ENCODE measurements at places on chromosomes 12 and 14. TPM values are rescaled to one million over a fixed set of nuclear protein-coding genes. Genes with fewer than 3 reads are reported as not detected.
A peak's percentile ranks its signal among the peaks of the same experiment; 100 is the strongest.

Gene STON2
- 0.08 TPM for total RNA-seq

Gene MYF6
- total RNA-seq, result not detected

Gene SERPINA3
- 0.13 TPM for total RNA-seq

Gene SCNN1A
- total RNA-seq, result 0.18 TPM

Gene LRRC9
- not detected for total RNA-seq

Gene C12orf50
- total RNA-seq, result not detected

GRCh38 chr14:101235335-101236103 lies 325.8 kb upstream of the DIO3 start:
- peak; percentile 18 for DNase-seq

GRCh38 chr14:49908433-49908782 lies 15.5 kb downstream of the ARF6 start:
- DNase-seq, result no peak

DNA sequence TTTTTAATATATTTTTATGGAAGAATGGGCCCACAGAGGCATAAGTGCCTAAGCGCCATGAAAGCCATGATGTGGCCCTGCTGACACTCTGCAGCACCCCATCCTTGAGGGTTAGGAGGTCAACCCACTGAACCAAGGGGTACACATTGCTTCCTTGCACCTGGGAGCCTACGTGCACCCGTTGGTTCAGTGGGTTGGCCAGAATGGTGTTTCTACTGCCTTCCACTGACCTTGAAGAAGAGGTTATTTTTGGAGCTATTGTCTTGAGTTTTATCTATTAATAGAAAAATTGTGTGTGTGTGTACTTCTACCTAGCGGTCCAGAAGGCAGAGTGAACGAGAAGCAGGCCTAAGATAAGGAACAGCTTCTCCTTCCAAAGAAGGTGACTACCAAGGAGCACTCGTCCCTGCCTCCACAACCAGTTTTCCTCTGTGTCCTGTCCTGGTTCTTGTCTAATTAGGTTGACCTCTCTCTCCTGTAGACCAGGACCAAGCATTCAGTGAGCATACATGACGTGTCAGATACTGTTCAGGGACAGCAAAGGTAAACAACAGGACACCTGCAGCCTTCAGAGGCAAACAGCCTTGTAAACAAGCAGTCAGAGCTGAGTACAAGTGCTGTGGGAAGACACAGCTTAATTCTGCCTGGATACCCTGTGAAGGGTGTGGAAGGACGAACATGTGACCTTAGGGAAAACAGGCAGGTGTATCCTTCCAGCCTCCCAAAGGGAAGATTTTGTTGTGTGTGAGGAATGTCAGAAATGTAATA lies 30.4 kb upstream of the PLEK2 start:
- DNase-seq, result no peak

DNA sequence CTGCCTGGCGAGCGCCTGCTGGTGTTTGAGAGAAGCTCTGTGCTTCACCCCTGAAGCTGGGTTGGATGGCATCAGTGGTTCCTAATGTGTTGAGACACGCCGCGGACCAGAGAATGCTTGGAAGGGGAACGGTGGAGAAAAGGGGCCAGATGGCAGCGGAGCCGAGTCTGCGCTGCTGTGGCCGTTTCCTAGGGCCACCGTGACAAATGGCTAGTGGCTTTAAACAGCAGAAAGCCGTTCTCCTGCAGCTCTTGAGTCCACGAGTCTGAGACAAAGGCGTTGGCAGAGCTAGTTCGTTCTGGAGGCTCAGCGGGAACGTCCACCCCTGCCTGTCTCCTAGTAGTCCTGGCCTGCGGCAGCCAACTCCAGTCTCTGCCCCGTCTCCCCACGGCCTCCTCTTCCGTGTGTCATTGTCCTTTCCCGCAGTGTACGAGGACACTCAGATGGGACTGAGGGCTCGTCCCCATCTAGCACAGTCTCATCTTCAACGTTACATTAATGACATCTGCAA lies 103.6 kb downstream of the ADGRD1 start:
- peak; percentile 27 for DNase-seq

- no peak for DNase-seq
Observed at GRCh38 chr12:70652451-70652850, 15.2 kb upstream of the PTPRB start.

DNA sequence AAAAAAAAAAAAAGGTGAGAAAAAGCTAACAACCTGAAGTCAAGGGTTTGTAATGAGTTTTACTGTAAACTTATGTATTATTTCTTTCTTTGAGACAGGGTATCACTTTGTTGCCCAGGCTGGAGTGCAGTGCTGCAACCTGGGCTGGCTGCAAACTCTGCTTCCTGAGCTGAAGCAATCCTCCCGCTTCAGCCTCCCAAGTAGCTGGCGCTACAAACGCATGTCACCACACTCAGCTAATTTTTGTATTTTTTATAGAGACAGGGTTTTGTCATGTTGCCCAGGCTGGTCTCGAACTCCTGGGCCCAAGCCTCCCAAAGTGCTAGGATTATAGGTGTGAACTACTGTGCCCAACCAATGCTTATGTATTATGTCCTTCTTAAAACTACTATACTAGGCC lies 9.2 kb downstream of the ATF7 start:
- DNase-seq, result no peak

DNA sequence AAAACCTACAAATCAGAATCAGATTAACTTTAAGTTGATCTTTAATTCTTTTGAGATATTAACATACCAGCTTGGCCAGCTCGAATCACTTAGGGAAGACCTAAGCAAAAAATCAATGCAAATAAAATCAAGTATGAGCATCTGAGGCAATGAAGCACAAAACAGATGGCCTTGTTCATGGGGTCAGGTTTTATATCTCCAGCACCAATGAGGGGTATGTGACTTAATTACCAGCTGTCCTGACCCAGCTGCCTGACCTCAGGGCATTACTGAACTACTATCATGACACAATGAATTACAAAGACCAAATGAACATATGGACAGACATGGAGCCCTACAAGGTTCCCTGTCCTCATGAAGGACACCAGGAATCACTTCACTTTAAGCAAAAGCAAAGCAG lies 70.5 kb downstream of the FGD6 start:
- DNase-seq, result no peak

GRCh38 chr12:106343214-106343528 lies 14.4 kb upstream of the POLR3B start:
- no peak for DNase-seq

GRCh38 chr12:110676171-110676570 lies 12.7 kb downstream of the HVCN1 start:
- no peak for DNase-seq
